Lung (tissue), 17 donors: ENCODE measurements at places on chromosomes 2 and 18. TPM values are rescaled to one million over a fixed set of nuclear protein-coding genes. Genes with fewer than 3 reads are reported as not detected.

Gene CIDEA
- polyA plus RNA-seq: not detected

Gene MAB21L4
- 8.7 TPM for polyA plus RNA-seq

Gene ANTXR1
- 15.4 TPM for polyA plus RNA-seq

Gene RRM2
- 6.1 TPM for polyA plus RNA-seq

Gene NXPH2
- polyA plus RNA-seq: not detected
